ENCODE measurements at places on chromosomes 2 and 18.
A peak's percentile ranks its signal among the peaks of the same experiment; 100 is the strongest.

GRCh38 chr2:124267794-124268193 lies 242.7 kb downstream of the CNTNAP5 start:
- no peak for DNase-seq

DNA sequence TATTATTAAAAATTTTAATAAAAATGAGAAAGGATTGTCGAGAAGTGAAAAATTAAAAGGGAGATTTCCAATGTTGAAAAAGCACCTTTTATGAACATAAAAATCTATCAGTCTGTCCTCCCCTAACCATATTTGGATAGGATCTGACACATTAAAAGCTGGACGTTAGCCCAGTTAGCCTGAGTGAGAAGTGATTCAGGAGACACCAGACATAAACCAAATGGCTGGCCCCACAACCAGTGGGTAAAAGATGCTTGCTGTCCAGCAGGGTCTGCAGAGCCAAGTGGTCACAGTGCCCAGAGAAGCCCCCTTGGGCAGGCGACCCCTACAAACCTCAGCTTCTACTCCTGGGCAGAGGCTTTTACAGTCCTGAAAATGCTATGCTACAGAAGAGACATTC lies 253.8 kb upstream of the LYPD1 start:
- DNase-seq = no peak

DNA sequence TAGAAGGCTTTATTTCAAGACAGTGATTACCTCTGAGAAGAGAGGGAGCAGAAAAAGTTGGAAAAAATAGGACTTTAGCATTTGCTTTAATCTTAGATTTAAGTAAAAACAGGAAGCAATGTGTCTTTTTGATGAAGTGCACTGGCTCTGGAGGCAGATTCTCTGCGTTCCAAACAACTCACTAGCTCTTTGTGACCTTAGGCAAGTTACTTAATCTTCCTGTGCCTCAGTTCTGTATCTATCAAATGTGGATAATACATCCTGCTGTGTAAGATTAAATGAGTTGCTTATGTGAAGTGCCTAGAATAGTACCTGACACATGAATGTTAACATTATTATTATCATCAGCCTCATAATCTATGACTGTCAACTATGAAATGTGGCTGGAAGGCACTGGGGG lies 42.3 kb downstream of the RPRD1A start:
- no peak for DNase-seq

GRCh38 chr18:79726721-79727120 lies 47.1 kb downstream of the CTDP1 start:
- no peak for DNase-seq

DNA sequence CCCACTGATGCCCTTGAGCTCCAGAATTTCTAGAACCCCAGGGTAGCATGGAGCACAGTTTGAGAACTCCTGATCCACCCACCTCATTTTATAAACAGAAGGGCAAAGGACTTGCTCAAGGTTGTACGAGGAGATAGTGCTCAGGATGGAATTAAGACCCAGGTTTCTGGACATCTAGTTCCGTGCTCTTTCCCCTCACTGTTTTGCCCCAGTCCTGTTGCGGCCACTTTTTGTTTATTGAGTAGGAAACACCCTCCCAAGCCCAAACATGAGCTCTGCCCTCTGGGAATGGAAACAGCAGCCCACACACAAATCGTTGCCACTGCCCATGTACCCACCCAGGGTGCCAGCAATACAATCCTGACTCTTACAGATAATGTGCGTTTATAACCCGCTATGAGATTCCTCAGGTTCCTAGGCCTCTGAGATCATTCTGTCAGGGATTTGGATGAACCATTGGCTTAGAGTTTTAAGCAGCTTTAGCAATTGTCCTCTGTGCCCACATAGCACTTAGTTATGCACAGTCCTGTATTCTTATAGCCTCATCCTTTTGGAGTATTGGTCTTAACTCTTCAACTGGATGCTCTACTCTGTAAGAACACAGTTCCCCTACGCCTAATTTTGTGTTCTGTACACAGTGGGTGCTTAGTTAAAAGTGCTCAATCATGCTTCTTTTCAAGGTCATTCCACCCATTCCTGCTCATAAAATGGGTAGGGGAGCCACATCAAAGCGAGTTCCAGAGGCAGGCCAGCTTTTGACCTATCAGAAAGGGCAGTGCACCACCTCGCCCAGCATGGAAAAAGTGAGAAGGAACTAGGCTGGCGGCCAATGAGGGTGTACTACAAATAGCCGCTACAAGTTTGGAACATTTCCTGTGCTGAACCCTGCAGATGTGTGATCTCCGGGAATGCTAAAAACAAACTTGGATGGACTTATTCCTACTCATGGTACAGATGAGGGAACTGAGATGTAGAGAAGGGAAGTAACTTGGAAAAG lies 60.3 kb upstream of the IGFBP2 start:
- DNase-seq = no peak

GRCh38 chr18:76351961-76352581 lies 143.0 kb downstream of the ZNF516 start:
- peak; percentile 51 for DNase-seq

GRCh38 chr18:25561918-25562317 lies 210.0 kb upstream of the ZNF521 start:
- DNase-seq = no peak

DNA sequence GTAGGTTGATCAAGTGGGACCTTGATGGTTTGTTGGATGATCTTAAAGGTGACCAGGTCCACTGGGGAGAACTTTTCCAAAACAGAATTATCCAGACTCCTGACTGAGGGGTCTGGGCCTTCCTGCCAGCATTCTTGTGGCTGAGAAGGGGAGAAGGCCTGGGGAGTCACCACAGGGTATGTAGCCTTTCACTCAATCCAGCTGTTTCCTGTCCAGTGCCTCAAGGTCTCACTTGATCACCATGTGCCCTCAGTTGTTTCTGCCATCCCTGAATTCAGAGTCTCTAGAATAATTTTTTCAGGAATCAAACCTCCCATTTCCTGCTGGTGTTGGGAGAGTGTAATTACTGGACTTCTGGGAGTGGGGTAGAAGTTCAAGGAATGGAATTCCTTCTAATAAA lies 54.4 kb upstream of the TANC1 start:
- no peak for DNase-seq

DNA sequence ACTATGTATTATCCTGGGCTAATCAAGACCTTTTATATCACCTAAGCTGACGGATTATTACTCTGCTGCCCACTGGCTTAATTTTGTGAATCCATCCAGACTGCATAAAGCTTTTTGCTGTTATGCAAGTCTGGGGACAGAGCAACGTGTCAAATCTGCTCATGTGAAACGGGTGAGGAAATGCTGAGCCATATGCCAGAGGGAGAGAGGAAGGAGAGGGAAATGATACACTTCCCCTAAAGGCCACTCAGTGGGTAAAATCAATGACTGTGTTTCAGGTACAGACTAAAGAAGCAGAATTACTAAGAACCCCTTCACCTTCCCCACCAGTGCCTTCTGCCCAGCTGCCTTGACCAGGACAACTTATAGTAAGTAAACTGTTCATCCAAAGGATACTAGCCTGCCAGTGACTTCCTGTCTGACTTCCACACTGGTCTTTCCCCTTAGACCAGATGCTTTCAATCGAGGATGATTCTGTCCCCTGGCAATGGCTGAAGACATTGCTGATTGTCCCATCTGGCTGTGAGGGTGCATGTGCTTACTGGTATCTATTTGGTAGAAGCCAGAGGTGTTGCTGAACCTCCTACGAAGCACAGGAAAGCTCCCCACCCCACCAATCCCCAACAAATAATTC lies 43.0 kb downstream of the STAT1 start:
- no peak for DNase-seq

DNA sequence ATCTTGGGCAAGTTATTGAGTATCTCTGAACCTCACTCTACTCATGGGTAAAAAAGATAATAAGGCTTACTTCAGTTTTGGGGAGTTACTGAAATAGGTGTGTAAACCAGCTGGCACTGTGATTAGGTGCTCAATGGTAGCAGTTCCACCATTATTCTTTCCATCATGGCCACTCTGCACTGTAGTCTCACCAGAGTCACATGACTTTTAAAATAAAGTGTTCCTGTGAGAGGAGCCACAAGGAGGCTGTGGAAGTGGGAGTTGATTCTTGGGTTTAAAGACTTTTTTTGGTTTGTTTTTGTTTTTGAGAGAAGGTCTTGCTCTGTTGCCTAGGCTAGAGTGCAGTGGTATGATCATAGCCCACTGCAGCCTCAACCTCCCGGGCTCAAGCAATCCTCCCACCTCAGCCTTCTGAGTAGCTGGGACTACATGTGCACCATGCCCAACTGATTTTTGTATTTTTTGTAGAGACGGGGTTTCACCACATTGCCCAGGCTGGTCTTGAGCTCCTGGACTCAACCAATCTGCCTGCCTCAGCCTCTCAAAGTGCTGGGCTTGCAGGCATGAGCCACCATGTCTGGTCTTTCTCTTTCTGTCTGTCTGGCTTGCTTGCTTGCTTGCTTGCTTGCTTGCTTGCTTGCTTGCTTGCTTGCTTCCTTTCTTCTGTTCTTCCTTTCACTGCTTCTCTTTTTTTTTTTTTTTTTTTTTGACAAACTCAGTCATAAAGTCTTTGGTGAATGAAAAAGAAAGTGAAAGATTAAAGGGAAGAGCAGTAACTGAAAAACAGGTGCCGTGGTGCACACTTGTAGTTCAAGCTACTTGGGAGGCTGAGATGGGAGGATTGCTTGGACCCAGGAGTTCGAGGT lies 21.2 kb upstream of the ACVR1 start:
- DNase-seq = no peak

- DNase-seq = no peak
These were observed 90.2 kb downstream of the SH3BP4 start for GRCh38 chr2:235041918-235042575.

DNA sequence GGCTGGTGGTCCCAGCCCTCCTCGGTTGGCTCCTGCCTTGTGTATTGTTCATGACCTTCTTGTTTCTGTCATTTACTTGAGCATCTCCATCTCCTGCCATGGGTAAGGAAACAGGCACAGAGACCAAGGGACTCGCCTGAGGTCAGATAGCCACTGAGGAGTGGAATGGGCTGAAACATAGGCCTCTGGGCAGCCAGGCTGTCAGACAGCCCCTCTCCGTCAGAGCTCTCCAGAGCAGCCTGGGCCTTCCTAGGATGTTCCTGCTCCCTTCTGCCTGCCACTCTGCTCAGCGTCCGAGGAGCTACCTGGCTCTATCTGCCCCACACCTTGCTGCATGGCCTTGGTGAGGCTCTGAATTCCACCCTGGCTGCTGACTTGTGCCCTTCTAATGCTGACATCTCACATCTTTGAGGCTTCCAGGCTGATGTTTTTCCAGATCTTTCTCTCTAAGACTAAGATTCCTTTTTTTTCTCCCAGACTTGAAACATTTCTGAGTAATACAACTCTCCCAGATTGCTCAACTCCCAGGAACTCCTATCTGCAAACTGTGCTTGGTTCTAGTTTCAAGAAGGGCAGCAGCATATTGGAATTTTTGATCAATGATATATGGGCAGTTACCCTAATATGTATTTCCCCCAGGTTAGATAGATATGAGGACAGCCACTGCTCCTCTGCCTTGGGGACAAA lies 67.7 kb downstream of the MCFD2 start:
- peak; percentile 43 for DNase-seq

DNA sequence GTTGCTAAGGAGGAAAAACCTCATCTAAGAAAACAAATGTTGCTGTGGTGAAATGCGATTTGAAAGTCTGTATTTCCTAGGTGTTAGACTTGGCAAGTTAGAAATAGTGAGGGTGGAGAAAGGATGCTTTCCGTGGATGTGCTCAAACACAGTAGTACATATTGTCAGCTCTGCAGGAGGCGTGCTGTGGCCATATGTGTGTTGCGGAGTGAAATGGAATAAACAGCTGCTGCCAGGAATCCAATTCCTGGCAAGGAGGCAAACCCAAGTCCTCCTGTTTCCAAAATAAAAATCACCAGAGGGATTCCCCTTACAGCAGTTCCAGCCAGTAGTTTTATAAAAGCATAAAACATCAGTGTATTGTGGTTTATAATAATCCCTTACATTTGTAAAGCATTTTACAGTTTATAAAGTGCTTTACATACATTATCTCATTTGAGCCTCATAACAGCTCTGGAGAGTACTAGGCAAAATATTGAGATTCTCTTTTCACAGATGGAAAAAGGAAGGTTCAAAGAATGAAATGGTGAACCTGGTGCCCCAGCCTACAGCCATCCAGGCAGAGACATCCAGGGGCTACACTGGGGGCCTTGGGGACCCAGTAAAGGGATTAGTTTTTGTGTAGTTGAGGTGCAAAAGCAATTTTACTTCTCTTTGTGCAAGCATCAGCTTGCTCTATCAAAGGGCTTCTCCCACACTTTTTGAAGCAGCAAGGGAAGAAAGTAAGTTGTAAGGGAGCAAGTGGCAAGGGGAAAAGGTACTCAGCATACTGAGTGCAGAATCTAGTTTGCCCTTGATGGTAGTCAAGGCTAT lies 206.0 kb downstream of the AGPS start:
- DNase-seq = no peak

DNA sequence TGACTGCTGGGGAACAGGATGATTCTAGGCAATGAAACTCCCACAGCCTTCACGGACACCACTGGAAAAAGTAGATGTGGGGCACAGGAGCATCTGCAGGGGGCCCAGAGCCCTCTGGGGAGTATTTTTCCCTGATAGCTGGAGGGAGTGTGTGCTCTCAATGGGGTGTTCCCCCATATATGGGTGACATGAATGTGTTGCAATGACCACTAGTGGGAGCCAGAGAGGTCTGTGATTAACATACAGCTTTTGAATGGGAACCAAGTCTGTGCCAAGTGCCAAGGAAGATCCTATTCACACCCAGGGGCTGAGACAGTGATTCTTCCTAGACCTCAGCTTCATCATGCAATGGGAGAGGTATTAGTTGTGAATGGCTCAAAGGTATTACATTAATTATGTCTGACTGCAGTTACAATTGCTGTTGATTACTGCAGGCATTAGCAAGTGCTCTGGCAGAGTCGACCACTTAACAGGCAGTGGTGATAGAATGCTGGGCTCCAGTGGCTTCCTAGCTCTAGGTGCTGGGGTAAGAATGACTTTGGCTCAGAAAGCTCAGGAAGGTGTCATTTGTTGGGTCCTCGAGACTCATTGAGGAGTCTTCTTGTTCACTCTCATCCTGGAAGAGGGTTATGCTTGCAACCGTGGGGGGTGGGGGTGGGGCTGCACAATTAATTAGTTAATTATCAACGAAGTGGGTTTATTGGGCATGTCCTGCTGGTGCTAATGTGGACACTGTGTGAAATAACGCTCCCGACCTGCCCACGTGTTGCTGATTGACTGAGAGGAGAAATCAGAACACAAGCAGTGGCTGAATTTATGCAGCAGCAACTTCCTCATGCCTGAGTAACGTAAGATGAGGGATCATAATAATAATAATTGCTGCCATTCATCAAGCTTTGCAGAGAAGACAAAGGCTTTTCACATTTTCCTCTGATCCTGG lies 194.1 kb downstream of the CLIP4 start:
- peak; percentile 20 for DNase-seq

GRCh38 chr2:239380831-239381708 lies 19.8 kb downstream of the HDAC4 start:
- DNase-seq = no peak

- no peak for DNase-seq
These were observed 24.7 kb upstream of the TOGARAM2 start for GRCh38 chr2:28956415-28956826.

GRCh38 chr2:1910592-1911246 lies 166.4 kb upstream of the PXDN start:
- no peak for DNase-seq

- no peak for DNase-seq
These were observed 63.0 kb downstream of the RBM43 start for GRCh38 chr2:151198645-151199044.

- DNase-seq = no peak
These were observed 103.3 kb downstream of the EXOC6B start for GRCh38 chr2:72722492-72723070.
